ENCODE measurements at places on chromosomes 6 and 20.

GRCh38 chr20:10332656-10333415 lies 101.2 kb downstream of the MKKS start:
- no peak for DNase-seq

- DNase-seq: no peak
These were observed 21.0 kb upstream of the PNISR start for GRCh38 chr6:99446076-99446475.

DNA sequence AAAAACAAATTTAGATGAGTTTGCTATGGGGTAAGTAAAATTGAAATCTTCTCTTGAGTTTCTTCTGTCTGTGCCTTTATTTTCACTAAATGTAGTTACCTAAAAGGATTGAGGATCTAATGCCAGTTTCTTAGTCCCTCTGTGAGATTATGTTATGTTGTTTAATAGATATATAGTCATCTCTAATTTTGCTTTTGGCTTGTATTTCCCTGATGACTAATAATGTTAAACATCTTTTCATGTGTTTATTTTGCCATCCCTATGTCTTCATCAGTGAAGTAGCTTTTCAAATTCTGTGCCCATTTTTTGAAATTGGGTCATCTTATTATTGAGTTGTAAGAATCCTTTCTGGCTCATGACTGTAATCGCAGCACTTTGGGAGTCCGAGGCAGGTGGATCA lies 13.7 kb downstream of the QRSL1 start:
- DNase-seq: no peak

GRCh38 chr6:121437851-121438651 lies 2.6 kb downstream of the GJA1 start:
- DNase-seq: no peak

DNA sequence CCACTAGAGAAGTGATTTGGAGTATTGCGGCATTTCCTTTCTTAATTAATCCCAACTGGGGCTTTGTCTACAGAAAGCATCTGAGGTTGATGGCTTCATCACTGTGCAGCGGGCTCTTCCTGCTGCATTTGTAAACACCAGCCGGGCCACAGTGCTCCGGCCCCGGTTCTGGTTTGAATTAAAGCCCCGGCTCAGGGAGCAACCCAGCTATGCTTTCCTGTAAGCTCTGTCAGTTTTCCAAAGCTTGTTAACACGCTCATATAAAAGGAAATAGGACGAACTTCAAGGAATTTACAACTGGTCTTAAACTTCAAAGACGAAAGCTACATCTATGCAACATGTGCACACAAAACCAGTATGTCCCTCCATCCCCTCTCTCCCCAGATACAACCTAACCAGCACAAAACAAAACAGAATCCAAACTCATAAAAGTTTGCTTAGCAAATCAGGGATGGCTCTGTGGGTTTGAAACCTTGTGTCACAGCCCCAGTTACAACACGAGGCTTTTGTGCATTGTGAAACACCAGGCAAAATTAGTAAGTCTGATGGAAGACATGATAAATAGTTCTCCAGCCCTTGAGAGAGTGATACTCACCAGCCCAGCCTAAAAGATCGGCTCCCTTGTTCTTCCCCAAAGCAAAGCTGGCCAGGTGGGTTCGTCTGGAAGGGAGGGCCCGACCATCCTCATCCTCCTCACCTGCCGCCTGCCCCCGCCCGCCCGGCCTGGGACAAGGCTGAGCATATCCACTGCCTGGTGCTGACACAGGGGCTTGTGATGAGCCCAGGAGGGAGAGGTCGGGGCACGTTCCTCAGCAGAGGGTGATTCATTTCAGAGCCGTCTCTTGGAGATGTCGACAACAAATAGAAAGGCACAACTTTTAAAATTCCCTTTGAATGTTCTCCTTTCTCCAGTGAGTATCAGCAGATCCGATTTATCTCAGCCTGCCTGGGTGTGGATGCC lies 197.9 kb downstream of the TFAP2C start:
- no peak for DNase-seq

GRCh38 chr6:95576998-95577303 lies 384 bp upstream of the MANEA start:
- DNase-seq: no peak

GRCh38 chr6:100427452-100427851 lies 37.3 kb downstream of the SIM1 start:
- no peak for DNase-seq

DNA sequence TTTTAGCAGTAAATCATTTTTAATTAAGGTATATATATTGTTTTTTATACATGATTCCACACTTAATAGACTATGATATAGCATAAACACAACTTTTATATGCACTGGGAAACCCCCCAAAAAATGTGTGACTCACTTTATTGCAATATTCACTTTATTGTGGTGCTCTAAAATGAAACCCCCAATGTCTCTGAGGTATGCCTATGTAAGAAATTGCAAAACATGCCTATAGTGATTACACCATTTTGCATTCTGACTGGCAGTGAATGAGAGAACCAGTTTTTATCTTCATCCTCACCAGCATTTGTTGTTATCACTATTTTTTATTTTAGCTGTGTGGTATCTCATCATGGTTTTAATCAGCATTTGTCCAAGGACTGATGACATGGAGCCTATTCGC lies 8.5 kb upstream of the CST11 start:
- DNase-seq: no peak

GRCh38 chr6:160076009-160076408 lies 45.6 kb upstream of the SLC22A1 start:
- DNase-seq: no peak

DNA sequence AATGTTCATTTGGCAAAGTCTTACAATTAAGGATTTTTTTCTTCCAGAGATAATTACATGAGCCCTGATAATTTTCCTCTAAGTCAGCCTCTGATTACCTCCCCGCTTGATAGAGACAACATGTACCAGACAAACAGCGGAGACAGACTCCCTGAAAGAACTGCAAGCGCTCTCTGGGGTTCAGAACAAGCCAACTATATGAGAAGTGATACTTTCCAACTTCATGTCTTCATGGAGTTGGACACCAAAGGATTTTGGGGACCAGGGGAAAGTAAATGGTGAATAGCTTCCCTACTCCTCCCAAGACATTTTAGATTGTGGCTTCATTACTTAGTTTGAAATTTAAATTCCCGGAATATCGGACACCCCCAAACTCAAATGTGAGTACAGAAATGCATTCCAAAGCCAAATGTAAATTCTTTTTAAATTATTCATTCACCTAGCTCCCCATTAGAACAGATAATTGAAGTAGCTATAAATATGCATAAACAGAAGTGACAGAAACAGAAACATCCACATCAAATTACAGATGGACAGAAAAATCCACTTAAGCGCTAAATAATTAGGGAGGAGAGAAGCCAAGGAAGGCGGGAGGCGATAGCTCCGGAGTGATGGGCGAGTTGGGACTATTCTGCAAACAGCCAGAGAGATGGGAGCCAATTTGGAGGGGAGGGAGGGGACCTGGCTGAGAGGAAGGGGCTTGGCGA lies 129.7 kb upstream of the AKAP12 start:
- DNase-seq: no peak

GRCh38 chr20:54133434-54134427 lies 40.1 kb downstream of the CYP24A1 start:
- no peak for DNase-seq

DNA sequence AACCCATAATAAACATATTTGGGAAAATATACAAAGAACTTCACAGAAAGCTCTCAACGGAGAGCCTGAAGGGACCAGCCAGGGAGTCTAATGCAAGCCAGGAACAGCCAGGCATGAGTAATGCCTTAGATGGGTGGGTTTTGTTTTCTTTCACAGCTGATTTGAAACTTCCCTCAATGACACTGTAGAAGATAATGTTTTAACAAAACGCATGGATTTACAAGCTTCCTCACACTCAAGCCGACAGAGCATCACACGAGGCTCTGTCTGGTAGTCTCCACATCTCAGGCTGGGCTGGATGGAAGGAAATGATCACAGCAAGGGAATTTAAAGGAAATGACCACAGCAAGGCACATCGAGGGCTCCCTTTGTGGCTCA lies 113.9 kb downstream of the GMPR start:
- no peak for DNase-seq

GRCh38 chr6:154386848-154387717 lies 30.5 kb upstream of the IPCEF1 start:
- no peak for DNase-seq

GRCh38 chr6:13766201-13766634 lies 48.1 kb downstream of the MCUR1 start:
- DNase-seq: no peak

- DNase-seq: no peak
These were observed 81.9 kb upstream of the CCDC28A start for GRCh38 chr6:138691595-138692057.

DNA sequence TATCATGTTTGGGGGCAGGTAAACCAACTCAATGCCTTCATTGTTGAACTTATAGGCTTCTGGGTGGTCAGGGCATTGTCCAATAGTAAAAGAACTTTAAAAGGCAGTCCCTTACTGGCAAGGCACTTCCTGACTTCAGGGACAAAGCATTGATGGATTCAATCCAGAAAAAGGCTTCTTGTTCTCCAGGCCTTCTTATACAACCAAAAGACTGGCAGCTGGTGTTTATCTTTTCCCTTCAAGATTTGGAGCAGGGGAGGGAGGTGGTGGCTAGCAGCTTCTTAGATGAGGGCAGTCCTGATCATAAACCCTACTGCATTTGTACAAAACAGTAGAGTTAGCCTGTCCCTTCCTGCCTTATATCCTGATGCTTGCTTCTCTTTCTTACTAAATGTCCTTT lies 57.5 kb downstream of the NCOA3 start:
- DNase-seq: peak; percentile 69

DNA sequence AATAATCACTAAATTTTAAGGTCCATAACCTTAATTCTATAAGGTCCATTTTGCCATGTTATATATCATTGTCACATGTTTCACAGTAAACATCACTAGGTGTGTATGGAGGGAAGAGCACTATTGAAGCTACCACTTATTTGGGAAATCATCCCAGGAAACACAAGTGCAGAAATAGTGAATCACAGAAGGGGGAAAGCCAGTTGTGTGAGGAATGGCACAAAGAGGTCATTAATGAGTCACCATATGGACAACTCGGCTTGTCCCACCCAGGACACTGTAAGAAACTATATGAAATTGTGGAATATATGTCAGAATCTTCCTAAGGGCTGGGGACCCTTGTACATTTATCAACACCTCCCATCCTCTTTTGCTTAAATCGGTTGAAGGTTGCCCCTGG lies 13.7 kb downstream of the BTN3A1 start:
- no peak for DNase-seq

DNA sequence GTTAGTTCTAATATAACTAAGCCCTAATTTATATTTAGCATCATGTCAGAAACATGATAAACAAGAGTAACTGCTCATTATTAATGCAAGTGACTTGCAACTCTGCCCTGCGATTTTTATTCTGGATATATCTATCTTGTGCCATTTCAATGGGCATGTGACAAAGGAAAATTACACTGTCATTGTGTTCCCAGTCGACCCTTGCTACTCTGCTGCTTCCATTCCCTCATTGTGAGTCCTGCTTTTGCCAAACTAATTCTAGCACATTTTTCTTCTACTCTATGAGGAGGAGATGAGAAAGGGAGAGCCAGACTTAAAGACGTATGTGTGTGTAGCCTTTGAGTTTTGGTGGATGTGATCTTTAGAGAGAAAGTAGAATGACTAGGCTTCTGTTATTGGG lies 275.9 kb downstream of the ARHGAP18 start:
- DNase-seq: no peak

- no peak for DNase-seq
These were observed 154.0 kb downstream of the TRIM27 start for GRCh38 chr6:28769626-28770402.

DNA sequence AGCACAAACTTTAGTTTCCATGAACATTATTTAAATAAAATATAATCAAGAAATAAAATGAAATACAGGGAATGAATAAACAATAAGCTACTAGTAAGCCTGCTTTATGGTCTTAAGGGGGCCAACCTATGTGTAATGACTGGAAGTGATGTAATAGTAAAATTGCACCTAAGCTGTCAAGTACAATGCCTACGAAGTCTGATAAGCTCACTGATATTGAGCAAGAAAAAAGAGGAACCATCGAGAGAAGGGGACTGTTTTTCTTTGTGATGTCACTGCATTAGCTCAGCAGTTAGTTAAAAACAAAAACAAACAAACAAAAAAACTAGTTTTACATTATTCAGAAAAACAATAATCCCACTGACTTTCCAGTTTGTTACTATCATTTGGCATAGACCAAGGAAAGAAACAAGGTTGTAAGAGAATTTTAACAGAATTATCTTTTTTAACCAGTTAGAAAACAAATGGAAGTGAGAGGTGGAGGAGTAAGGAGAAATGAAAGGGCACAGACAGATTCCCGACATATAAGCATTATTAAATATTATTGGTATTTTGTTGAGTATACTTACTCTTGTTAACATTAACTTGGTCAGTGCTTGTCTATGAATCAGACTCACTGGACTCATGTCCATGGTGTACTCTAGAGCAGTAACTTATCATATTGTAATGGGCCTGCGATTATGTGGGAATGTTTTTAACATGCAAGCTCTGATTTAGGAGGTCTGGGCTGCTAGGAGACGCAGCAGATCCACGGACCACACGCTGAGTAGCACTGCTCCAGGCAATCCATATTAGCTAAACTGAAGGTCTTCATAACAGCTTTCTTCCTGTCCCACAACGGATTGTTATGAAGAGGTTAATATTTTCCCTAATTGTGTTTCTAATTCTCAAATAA lies 99.6 kb upstream of the HMGCLL1 start:
- no peak for DNase-seq

- no peak for DNase-seq
These were observed 210.3 kb downstream of the RFPL4B start for GRCh38 chr6:112557435-112557834.

DNA sequence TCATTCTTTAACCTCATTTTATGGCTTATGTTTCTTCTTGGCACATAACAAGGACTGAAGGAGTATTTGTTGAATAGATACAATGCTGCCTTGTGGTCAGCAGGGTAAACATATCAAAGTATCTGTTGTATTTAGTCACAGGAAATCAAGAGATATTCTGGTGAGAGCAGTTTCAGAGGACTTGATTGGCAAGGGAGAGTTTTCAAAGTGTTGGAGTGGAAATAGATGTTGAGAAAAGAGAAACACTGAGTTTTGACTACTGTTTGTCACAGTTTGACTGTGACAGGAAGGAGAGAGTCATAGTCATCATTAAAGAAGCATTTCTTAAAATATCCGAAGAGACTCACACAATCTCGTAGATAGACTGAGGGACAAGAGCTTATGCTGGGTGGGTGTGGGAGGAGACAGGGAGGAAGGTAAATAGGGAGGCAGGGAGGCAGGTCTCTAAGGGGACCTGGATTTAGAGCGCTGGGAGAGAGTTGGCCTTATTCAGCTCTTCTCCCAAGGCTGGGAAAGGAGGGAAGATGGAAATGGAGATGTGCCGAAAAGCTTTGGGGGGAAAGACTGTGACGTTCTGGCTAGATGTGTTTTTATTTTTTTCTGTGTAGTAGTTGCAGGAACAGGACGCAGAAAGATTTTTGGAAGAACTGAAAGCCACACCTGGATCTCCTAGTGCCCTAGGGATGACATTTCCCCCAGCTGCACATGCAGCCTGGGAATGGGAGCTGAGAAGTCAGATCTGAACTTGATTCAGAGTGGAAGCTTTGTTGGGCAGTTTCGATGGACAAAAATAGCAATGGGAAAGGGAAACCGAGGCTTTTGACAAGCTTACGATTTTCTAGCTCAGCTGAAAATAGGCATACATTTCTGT lies 65.0 kb upstream of the IFNGR1 start:
- no peak for DNase-seq

- no peak for DNase-seq
These were observed 101.5 kb upstream of the BACH2 start for GRCh38 chr6:90397929-90398674.
